Fibroblast of the conjunctiva (primary cell): ENCODE measurements at places on chromosomes 7 and 10.

DNA sequence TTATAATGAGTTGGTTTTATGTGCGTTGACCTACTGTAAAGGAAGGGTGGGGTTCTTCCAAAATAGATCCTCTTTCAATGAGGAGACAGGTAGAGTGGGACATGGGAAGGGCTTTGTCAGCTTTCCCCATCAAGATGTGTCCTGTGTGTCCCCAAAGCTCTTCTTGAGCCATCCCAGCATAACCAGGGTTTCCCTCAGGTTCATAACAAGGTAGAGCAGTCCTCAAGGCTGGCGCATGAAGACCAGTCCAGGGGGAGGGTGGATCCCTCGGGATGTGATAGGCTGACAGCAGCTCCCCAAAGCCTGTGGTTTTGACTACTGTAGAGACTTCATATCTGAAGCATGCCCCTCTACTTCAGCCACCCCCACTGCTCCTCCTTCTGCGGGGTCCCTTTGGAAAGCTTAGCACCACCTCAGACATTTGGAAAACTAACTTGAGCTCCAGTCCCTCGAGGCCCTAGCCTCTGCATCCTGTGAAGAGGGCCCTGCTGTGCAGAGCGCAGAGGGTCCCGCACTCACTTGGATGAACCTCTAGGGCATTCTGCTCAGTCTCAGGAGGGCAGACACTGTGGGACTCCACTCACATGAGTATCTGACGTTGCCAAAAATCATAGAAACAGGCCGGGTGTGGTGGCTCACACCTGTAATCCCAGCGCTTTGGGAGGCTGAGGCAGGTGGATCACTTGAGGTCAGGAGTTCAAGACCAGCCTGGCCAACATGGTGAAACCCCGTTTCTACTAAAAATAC, 1.1 kb upstream of the GIMAP8 start:
- no peak for DNase-seq

DNA sequence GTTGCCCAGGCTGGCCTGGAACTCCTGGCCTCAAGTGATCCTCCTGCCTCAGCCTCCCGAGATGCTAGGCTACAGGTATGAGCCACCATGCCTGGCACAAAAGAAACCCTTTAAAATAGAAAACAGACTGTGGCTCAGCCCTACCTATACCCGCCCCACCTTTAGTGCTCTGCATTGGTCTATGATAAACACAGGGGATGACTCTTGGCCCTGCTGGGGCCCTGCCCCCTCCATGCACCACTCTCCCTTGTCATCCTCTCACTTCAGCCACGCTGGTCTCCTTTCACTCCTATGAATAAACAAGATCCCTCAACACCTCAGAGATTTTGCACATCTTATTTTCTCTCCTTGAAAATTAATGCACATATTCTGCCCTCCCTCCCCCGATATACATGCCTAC, 251.4 kb upstream of the KLF14 start:
- DNase-seq = no peak

DNA sequence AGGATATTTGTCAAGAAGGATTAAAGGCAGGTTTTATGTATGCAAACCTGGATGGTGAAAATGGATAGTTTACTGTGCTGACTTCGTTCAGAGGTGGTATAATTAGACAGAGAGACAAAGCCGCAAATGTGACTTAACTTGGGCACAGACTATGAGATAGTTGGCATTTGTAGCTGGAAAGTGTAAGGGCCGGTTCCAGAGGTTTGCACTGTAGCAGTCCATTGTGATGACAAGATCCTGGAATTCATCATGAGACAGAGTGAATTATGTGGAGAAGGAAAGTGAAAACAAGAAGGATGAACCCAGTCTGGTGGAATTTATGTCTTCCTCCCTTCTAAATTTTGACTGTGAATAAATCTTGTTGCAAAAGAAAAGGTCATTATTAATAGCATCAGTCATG, 139.0 kb downstream of the CNTNAP2 start:
- DNase-seq = no peak

GRCh38 chr10:17195083-17195482, 6.4 kb downstream of the TRDMT1 start:
- DNase-seq = no peak

DNA sequence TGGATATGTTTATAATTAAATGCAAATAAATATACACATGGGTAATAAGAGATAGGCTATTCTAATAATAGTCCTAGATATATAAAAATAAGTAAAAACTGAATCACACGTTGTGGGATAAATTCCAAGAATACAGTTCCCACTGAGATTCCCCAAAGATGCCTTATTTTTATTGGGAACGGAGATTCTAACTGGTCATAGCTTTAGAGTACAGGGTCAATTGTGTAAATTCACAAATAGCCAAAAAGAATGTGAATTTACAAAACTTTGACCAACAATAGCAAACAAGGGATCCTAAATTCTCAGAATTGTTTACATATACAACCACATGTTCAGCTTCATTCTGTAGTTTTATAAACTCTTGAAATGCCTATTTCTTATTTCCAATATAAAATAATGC, 65.0 kb downstream of the VSTM4 start:
- DNase-seq = no peak

- DNase-seq = peak; percentile 26
Observed at GRCh38 chr7:144019457-144019856, 19.3 kb downstream of the OR6B1 start.

GRCh38 chr7:7099584-7100014, 82.7 kb upstream of the C1GALT1 start:
- peak; percentile 82 for DNase-seq

DNA sequence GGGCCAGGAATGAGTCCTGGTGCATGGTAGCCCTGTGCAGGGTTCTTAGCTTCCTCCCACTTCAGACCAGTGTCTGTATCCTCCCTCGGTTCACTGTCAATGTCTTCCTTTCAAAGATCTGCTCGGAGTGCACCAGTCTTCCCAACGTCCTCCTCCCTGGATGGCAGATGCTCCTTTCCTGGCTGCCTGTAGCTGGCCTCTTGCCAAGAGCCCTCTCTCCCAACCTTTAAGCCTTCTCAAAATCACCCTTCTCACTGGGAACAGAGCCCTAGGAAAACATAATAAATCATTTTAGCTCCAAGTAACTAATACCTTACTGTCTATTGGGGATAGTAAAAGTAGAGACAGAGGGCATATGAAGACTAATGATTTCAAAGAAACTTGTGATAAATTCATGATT, 490.6 kb downstream of the CCSER2 start:
- no peak for DNase-seq

- no peak for DNase-seq
Observed at GRCh38 chr7:884191-885003, 8.0 kb downstream of the GET4 start.

GRCh38 chr7:6320791-6321190, 48.4 kb upstream of the CYTH3 start:
- DNase-seq = no peak

GRCh38 chr7:157228864-157229422, 90.2 kb downstream of the UBE3C start:
- DNase-seq = no peak

GRCh38 chr7:113207441-113207840, 89.1 kb upstream of the SMIM30 start:
- no peak for DNase-seq

DNA sequence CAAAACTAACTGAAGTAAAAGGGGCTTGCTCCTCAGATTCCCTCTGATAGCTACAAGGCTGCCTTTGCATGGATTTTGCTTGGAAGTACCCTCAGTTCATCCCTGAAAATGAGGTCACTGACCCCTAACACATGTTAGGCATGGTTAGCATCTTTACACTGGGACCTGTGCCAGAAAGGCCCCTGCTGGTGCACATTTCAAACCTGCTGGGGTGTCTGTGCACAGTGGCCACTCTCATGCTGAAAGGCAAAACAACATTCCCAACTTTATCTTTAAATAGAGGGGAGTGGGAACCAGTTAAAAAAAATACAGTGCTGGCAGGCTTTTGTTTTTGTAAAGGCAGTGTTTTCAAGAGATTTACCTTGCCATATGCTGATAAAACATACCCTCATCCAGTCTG, 99.1 kb downstream of the ANK3 start:
- no peak for DNase-seq

- DNase-seq = no peak
Observed at GRCh38 chr7:112206991-112207592, 597 bp downstream of the ZNF277 start.

DNA sequence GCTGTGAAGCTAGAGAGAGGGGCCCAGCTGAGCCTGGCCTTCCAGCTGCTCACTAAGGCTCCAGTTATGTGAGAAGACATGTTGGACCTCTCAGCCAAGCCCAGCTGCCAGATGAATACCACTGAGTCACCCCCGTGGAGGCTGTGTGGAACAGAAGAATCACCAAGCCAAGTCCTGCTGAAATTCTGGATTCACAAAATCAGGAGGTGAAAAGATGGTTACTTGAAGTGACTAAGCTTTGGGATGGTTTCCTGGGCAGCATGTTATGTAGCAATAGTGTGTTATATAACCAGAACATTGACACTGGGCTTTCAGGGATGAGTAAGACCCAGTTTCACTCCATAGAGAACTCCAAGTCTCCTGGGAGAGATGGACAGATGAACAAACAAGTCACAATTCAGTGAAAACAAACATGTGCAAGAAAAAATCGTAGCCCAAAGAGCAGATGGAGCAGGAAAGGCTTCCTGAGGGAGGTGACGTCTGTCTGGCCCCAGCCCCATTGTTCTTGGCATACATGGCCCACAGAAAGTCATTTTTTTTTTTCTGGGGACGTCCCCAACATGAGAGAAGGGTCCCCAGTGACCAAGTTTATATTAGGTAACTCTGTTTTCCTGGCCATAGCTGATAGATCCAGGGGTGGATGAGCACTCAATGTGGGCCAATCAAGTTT, 64.1 kb upstream of the PDZD8 start:
- DNase-seq = peak; percentile 33

DNA sequence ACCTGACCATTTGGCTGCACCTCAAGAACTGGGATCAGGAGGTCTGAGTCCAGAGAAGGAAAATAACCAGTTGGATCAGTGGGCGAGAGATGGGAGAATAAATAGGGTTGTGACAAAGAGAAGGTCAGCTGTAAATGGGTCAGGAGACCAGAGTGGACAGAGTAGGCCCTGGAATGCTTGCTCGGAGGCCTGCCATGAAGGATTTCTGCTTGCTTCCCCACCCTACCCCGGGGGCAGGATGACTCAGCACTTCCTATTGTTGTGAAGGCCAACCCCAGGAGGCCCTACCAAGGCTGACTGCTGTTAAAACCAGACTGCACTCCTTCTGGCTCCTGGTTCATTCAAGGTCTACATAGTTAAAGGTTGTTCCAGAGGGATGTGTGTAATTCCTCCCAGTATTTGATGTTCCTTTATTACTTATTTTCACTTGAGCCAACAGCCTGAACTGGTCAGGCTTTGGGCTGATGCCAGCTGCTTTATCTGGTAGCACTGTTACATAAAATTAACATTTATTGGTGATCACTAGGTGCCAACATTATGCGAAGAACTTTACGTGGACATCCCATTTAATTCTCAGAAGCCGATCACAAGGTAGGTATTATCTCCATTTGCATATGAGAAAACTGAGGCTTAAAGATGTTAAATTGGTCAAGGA, 27.3 kb upstream of the IFRD1 start:
- peak; percentile 93 for DNase-seq

DNA sequence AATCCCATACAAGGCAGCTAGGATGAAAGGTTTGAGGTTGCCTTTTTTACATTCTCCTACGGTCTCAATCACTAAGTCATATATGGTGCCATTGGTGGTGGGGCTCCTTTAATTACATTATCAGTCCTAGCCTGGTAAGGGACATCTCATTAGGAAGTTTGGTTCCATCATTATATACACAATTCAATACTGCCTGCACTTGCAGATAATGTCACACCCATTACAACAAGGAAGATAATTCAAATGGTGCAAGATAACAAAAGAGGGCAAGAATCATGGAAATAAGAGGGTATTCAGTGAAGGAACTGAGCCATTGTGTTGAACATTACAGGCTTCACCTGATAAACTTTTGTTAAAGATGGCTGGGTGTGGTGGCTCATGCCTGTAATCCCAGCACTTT, 1.7 kb upstream of the TMEM248 start:
- no peak for DNase-seq

- no peak for DNase-seq
Observed at GRCh38 chr10:4278186-4278585, 493.2 kb upstream of the KLF6 start.

DNA sequence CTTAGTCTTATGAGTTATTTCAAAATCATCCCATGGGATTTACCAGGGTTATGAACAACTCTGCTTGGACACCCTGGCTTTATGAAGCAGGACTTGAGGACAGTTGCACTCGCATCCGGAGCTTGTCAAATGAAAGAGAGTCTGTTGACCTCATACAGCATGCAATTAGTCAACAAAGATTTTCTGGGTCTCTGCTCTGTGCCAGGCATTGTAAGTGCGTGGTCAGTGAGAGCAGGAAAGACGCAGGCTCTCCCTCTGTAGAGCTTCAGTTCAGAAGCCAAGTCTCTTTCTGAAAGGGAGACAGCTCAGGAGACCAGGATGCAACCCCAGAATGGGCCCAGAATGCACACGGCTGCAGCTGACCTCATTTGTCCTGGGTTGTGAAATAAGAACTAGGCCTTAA, 45.5 kb upstream of the DMBT1 start:
- no peak for DNase-seq

- no peak for DNase-seq
Observed at GRCh38 chr10:46240684-46241565, 45.9 kb upstream of the ANTXRL start.

DNA sequence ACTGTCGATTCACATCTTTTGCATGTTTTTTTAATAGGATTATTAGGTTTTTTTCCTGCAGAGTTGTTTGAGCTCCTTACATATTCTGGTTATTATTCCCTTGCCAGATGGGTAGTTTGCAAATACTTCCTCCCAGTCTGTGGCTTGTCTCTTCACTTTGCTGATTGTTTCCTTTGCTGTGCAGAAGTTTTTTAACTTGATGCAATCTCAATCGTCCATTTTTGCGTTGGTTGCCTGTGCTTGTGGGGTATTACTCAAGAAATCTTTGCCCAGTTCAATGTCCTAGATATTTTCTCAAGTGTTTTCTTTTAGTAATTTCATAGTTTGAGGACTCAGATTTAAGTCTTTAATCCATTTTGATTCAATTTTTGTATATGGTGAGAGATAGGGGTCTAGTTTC, 95.4 kb downstream of the TBXAS1 start:
- no peak for DNase-seq

DNA sequence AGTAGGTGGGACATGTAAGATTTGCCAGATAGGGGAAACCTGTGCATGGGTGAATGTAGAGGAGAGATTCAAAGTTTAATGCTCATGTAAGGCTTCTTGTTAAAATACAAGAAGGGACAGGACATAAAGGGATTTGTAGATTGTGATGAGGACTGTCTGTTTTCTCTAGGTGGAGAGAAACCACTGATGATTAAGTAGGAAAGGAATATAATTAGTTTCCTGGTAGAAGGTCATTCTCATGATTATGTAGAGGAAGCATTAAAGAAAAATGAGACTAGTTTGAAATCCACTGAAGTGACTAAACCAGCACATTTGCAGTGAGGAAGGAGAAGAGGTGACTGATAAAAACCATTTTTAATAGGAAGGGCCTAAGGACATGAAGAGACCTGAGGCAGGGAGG, 19.6 kb upstream of the MACC1 start:
- DNase-seq = no peak
